ENCODE measurements at places on chromosomes 2 and 18.
A peak's percentile ranks its signal among the peaks of the same experiment; 100 is the strongest.

GRCh38 chr2:50647381-50647780 lies 384.6 kb downstream of the NRXN1 start:
- no peak for DNase-seq

GRCh38 chr2:216159646-216160045 lies 50.5 kb downstream of the XRCC5 start:
- no peak for DNase-seq

DNA sequence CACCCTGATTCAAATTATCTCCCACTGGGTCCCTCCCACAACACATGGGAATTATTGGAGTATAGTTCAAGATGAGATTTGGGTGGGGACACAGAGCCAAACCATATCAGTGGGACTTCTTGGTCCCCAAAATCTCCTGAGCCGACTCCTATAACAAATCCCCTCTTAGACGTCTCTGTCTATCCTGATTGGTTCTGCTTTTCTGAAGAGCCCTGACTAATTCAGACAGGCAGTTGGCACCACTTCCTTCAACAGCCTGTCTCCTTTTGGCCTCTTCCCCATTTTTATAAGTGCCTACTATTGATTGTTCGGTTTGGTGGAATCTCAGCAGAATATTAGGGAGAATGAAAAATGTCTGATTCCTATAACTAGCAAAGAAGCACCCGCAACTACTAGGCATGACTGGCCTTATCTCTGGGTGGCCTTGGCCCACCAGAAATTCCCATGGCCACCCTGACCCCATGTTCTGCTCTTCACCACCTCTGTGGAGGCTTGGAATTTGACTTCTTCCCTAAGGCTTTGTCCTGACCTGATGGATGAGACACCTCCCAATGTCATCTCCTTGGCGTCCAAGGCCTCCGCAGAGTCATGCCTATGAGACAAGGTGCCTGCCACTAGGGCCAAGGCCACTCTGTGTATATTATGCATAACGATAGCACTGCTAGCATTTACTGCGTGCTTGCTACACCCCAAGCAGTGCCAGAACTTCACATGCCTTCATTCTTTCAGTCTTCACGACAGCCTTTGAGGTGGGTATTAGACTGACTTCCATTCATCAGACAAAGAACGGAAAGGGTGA lies 218.9 kb upstream of the COPS8 start:
- DNase-seq = no peak

DNA sequence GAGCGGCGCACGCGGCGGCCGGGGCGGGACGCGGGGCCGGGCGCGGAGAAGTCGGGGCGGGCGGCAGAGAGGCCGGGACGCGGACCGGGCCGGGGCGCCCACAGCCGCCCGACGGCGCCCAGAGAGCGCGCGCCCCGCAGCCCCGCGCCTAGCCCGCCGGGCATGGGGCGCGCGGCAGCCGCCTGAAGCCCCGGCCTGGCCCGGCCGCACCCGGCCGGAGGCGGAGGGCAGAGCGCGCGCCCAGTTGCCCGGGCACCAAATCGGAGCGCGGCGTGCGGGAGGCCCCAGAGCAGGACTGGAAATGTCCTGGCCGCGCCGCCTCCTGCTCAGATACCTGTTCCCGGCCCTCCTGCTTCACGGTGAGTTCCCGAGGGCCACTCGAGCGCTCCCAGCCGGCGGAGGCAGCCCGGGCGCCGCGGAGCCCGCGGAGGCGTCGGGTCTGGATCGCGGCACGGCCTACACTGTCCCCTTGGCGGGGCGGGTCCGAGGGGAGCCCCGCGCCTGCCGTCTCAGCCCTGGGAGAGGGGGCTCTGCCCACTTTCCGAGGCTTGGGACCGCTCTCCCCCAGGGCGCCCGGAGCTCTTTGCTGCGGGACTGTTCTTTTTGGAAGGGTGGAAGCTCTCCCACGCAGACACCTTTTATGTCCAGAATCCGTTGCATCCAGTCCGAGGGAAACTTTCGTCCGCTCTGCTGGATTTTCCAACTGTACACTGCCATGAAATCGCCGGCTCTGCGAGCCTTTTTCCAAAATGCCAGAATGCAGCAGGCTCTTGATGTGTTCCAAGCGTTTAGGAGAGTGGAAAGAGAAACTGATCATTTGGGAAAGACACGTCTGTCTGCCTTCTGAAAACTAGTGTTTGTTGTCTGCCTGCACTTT lies 484 bp downstream of the APCDD1 start:
- no peak for DNase-seq

- DNase-seq = no peak
Observed at GRCh38 chr18:76827205-76828200, 5.1 kb downstream of the ZNF236 start.

DNA sequence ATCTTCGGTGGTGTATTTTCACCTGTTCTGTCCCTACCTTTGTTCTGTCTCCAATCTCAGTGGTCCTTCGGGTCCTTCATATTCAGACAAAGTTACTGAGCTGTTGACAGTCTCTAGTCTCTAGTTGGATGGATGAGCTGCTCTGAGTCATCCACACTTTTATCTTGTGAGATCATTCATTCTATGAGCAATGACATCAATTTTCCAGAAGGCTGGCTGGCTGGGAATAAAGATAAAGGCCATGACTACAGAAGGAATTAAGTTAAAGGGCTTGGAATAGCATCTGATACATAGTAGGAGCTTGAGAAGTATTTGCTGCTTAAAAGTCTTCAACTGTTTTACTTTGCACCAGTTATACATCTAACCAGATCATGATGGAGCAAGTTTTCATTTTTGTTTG lies 43.1 kb upstream of the SLC39A10 start:
- DNase-seq = peak; percentile 28

- no peak for DNase-seq
Observed at GRCh38 chr2:63817382-63817781, 24.3 kb upstream of the UGP2 start.

DNA sequence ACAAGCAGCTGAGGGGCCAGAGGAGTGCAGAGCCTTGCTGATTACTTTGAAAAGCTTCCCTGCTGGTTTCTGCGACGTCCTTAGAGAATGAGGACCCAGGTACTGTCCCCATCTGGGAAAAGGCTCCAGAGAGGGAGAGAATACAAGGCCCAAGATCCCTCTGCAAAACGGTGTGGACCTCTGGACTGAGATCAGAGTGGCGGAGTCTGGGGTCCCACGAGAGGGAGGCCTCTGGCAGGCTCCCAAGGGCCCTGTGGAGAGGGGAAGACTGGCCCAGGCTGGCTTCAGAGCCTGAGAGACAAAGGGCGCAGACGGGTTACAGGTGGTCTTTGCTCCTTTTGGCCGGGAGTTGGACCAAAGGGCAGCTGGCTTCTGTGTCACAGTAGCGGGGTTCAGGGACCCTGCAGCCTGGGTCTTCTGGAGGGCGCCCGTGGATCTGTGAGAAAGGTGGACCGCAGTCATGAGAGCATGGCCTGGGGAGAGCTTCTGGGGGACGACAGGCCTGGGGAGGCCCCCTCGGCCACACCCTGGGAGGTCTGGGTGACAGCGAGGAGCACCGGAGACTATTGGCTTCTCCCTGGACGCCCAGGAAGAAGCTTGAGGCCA lies 805 bp downstream of the SNORC start:
- DNase-seq = no peak

GRCh38 chr2:58680755-58681310 lies 439.7 kb upstream of the FANCL start:
- no peak for DNase-seq

DNA sequence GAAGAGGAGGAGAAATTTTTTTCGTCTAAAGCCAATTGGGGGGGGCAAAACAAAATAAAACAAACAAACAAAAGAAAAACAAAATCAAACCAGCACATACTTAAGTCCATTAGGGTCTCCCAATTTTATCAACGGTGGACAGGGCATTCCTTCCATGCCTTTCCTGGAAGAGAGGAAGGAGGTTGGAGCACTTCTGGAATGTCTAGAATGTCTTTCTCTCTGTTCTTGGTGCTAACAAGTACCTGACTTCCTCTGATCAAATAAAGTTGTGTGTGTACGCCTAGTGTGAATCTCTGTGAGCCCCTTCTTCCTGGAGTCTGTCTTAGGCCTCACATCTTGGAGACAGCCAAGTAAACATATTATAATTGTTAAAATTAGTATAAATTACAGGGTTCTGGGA lies 399.0 kb upstream of the LRRTM1 start:
- no peak for DNase-seq

GRCh38 chr2:10520926-10521325 lies 72.8 kb upstream of the ODC1 start:
- no peak for DNase-seq

DNA sequence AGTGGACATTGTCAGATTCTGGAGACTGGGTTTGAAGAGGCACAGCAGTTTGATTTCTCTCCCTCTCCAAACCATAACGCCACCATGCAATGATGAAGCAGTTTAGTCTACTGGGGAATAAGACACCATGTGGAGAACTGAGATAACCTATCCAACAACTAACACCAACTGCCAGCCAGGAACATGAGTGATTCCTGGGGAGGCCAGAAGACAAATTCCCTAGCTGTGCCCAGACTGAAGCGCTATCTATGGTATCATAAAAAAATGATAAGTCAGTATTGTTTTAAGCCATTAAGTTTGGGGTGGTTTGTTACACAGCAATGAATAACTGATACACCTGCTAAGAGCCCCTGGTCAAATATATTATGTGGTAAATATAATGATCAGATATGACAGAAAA lies 129.3 kb downstream of the EXOC6B start:
- no peak for DNase-seq

- DNase-seq = no peak
Observed at GRCh38 chr18:44945888-44946401, 265.3 kb downstream of the SETBP1 start.

DNA sequence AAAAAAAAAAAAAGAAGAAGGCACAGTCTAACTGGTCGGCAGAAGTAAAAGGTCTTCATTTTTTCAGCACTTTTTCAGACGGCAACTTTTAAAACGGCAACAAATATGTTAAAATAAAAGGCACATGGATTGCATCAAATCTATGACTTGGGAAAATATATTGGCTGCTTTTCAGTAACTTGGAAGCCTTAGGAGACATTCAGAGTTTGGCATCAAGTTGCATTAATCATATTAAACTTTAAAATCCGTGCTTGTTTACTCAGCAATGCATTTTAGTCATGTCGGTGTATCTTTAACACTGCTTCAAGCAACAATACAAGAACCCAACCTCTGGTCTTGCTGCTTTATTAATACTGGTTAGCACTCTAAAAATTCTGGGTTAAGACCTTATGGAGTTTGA lies 111.1 kb downstream of the MEP1B start:
- peak; percentile 76 for DNase-seq

GRCh38 chr2:61994531-61994930 lies 89.1 kb downstream of the COMMD1 start:
- DNase-seq = no peak

DNA sequence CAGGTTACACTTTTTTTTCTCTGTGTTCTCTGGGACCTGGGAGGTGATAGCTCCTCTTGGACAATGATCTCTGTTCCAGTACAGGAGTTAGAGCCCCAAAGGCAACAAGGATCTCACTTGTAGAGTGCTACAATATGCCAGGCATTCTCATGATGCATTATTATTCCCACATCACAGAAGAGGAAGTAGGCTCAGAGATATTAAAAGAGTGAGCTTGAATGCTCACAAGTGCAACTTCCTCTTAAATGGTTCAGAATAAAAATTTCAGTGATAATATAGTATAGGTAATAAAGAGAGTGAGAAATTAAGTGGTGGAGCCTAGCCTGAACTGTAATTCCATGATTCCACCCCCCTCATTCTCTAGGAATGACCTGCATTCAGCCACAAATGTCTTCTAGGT lies 21.4 kb downstream of the POLE4 start:
- DNase-seq = no peak

- DNase-seq = no peak
Observed at GRCh38 chr2:30871980-30872789, 64.9 kb upstream of the CAPN13 start.

- DNase-seq = no peak
Observed at GRCh38 chr2:16036951-16037350, 96.6 kb downstream of the MYCN start.

- DNase-seq = no peak
Observed at GRCh38 chr2:39697454-39697853, 31.7 kb downstream of the TMEM178A start.

DNA sequence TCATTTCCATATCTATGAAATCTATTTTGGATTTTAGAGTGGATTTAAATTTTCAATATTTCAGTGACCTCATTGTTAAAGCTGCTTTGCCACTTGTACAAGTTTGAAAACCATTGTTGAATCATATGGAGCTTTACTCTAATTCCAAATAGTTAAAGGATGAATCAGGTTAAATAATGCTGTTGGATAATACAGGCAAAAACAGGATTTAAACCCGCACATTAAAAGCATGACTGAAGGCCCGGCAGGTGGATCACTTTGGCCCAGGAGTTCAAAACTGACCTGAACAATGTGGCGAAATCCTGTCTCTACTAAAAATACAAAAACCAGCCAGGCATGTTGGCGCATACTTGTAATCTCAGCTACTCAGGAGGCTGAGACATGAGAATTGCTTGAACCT lies 68.3 kb downstream of the RIF1 start:
- DNase-seq = no peak

- no peak for DNase-seq
Observed at GRCh38 chr2:95122197-95122551, 566 bp upstream of the MRPS5 start.

- no peak for DNase-seq
Observed at GRCh38 chr18:37396971-37397720, 168.5 kb downstream of the CELF4 start.

GRCh38 chr2:96116879-96117533 lies 635 bp upstream of the ADRA2B start:
- no peak for DNase-seq

DNA sequence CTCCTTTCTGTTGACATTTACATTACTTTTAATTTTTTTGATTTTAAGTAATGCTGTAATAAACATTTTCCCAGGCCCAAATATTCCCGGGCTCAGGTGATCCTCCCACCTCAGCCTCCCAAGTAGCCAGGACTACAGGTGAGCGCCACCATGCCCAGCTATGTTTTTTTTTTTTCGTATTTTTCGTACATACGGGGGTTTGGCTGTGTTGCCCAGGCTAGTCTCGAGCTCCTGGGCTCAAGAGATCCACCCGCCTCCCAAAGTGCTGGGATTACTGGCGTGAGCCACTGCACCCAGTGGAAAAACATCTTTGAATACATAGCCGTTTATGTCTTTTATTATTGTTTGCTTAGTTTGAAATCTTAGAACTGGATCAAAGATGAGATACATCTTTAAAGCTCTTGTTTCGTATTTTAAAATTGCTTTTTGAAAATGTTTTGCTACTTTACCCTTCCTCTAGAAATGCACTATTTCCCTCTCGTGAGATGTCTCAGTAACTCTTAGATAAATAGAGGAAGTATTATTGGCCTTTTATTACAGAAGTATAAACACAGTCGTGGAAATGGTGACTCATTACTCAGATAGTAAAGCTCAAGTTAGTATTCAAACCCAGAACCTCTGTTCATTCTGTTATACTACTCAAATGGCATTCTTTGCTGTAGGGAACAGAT lies 2.4 kb downstream of the SMCHD1 start:
- peak; percentile 64 for DNase-seq

- DNase-seq = no peak
Observed at GRCh38 chr2:239831861-239832489, 193.2 kb downstream of the NDUFA10 start.

GRCh38 chr2:219405451-219405850 lies 12.7 kb upstream of the DES start:
- DNase-seq = no peak

- no peak for DNase-seq
Observed at GRCh38 chr2:214233164-214233563, 177.7 kb upstream of the VWC2L start.

GRCh38 chr2:121501031-121501430 lies 29.6 kb upstream of the RNU4ATAC start:
- DNase-seq = peak; percentile 64

All from fibroblast of the conjunctiva (primary cell).